CD4-positive, alpha-beta T cell treated with Interleukin-6 for 4 hours (primary cell): ENCODE measurements at places on chromosomes 4 and X.

- no peak for DNase-seq
Observed at GRCh38 chr4:100984901-100985300, 362.4 kb downstream of the PPP3CA start.

GRCh38 chrX:120761810-120762209, 113.9 kb downstream of the CT47B1 start:
- no peak for DNase-seq

DNA sequence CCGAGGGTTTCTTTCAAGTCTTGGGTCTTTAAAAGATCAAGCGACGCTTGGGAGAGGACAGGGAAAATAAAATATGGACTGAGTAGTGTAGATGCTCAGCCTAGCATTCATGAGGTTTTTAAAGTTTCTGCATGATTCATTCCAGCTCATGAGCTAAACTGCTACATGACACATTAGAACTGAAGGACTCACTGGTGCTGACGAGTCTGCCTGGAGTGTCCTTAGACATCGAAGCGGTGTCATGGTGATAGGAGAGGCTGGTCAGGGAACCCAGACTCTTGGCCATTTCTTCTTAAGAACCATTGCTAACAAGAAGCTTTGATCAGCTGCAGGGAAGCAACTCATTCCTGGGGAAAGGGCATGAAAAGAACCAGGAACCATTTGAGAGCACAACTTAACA, 158.6 kb downstream of the TRIML1 start:
- DNase-seq, result no peak

DNA sequence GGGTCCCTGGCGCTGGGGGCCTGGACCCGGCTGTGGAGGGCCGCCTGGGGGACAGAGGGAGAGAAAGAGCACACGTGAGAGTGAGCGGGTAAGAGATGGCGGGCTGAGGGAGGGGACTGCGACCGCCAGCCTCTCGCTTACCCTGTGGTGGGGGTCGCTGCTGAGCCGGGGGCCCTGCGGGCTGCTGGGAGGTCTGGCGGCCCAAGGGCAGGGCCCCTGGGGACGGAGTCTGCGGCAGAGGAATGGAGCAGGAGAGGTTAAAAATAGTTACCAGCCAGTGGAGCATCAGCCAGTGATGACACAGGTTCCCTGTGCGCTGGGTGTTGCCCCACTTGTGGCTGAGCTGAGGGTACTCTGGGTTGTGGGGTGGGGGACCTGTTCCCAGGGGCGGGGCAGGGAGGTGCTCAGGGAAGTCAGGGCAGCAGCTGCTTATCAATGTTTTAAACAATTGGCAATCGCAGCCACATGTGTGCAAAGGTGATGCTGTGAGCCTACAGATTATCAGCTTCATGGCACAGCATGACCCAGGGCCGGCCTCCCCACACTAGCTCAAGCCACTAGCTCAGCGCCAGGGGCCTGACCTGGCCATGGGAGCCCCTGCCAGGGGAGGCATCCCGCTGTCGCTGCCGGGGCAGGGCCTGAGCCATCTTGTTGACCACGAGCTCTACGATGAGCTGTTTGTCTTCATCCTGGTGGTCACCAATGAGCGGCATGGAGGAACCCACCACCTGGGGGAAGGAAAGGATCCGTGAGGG, 7.5 kb upstream of the TIMP1 start:
- no peak for DNase-seq
